Aorta (tissue), 5 donors: ENCODE measurements at places on chromosomes 2 and 18.
A peak's percentile ranks its signal among the peaks of the same experiment; 100 is the strongest.

GRCh38 chr2:75518638-75519465, 41.9 kb downstream of the EVA1A start:
- no peak for DNase-seq

DNA sequence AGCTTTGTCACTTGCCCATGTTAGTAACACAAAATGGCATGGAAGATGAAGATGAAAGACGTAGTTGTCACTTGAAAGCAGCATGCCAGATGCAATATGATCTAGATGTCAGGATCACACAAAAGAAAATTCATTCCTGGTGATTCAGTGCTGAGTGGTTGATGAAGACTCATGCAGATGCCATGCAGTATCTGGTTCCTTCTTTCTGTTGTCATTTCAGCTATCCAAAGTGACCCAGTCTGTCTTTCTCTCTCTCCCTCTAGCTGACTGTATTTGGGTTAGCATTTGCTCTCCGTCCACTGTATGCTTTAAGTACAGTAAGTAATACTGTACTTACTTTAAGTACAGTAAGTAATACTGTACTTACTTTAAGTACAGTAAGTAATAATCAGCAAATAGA, 50.4 kb downstream of the TTN start:
- DNase-seq = no peak

DNA sequence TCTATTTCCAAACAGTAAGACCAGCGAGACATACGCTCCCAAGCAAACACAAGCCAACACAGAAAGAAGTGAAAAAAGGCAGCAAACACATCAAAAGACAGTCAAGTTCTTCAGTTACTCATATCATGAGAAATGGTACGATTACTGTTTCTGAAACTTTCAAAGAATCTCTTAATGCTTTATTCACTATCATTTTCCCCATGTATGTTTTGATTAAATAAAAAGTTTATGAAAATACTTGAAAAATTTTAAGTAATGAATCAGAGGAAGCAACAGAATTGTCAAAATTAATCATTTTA, 114.9 kb downstream of the HDAC4 start:
- DNase-seq = no peak

- no peak for DNase-seq
These were observed 267.6 kb upstream of the LYPD1 start for GRCh38 chr2:132937629-132938028.

DNA sequence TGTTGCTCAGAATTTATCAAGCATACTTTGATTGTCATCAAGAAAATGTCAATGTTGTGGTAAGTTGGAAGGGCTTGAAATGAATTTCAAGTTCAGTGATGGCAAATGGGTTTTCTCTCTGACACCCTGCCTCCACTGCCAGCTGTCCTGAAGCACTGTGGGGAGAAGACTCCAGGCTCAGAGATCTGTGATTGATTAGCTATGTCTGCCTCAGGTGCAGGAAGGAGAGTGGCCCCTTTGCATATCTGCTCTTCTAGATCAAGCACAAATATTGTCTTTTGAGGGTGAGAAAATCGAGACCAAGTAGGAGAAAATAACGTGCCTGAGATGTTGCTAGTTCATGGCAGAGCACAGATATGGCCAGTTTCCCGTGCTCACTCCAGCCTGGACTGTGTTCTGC, 178.8 kb upstream of the GLI2 start:
- DNase-seq = no peak

DNA sequence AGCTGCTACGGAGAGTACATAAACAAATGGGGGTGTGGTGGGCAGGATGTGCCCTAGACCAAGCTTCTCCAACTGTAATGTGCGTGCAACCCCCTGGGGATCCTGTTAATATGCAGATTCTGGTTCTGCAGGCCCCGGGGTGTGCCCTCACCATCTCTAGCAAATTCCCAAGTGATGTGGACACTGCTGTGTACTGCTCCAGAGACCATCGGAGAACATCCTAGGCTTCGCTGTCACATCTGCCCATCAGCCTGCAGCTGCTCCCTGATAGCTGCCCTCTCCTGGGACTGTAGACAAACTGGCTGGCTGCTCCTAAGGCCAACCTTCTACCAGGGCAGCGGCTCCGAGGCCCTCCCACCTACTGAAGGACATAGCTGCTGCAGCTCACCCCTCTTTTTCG, 3.2 kb downstream of the HS1BP3 start:
- DNase-seq = peak; percentile 66

GRCh38 chr2:46874236-46874929, 41.2 kb downstream of the MCFD2 start:
- DNase-seq = peak; percentile 40

DNA sequence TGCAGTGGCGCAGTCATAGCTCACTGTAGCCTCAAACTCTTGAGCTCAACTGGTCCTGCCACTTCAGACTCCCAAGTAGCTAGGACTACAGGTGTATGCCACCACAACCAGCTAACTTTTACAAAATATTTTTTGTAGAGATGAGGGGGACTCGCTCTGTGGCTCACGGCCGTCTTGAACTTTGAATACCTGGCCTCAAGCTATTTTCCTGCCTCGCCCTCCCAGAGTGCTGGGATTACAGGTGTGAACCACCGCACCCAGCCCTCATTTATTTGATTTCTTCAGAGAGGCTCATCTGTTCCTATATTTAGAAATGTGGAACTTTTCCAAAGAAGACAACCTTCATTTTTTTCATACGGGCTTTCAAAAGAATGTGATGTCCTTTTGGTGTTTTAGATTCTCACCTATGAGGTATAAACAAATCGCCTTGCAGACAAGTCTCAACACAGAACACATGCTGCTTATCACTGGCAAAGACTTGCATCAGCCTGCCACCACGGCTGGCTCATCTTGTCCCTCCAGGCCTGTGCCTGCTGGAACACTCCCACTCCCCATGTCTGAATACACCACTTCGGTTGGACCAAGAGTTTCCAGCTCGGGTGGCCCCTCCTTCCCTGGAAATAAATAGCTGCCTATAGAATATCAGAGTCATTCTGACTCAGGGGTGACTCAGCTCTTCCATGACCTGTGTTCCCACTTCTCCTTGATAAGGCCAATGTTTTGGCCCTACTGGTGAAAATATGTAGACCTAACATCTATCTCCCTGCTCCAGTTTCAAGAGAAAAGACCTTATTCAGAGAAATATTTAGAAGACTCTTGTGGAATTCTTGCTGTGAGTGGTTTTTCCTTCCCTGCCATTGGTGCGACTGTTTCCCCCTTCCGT, 202.6 kb downstream of the TGIF1 start:
- DNase-seq = peak; percentile 84

DNA sequence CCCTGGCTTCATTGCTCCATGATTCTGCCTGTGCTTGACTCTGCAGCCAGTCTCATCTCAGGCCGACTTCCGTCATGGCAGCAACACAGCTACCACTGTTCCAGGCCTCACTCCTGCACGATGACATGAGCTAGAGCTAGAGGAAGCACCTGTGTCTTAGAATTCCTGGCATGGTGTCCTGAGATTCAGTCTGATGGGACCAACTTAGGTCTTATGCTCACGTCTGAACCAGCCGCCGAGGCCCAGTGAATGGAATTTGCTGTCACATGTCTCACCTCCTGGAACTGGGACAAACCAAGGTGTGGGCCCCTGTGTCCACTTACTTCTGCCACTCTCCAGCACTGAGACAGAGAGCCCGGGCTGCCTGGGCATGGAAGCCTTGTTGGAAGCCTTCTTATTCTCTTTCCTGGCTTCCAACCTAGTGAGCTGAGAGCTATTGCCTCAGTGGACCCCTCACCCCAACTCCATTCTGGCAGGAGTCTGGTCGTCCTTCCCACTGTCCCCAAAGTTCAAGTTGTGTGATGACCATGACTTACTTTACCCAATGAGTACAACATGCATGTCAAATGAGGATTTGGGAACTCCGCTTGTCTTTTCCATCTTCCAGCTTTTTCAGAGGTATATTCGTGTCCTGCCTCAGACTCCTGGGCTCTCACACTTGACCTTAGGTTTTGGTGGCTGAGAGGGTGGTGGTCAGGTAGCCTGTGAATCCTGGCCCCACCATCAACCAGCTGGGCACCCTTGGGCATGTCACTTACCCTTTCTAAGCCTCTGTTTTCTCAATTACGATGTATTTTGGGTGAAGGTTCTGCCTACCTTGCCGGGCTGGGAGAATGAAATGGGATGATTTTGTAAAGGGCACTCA, 39.1 kb upstream of the HS6ST1 start:
- DNase-seq = peak; percentile 57

DNA sequence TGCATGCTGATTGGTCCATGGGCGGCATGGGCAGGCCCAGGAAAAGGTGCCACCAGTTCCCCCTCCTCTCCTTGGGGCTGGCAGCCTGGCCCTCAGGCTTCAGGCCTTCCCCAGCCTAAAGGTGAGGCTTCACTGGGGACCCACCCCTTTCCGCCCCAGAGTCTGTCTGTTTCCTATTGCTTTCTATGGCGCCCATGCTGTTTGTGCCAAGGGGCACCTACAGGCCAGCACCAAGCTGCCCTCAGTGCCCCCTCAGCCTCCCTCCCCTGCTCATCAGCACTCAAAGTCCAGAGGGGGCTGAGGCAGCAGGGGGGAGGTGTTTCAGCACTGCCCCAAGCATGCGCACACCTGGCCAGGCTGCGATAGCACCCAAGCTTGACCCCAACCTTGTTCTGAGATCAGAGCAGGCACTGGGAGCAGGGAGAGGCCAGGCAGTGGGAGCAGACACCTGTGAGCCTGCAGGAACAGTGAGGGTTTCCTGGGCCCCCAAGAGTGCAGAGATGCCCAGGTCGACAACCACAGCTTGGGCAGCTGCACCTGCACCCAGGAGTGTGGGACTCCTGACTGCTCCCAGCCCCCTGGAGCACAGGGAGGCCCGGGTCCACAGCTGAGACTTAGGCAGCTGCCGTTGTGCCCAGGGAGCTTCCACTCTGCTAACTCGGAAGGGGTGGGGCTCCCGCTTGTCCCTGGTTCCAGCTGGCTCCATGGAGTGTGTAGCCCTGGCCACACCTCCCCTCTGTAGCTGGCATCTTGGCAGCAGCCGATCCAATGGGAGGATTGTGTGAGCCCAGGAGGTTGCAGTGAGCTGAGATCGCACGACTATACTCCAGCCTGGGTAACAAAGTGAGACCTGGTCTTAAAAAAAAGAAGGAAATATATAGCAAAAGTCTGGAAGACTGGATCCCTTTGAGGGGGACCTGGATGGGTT, 69.1 kb downstream of the NCAPH start:
- DNase-seq = peak; percentile 82

GRCh38 chr18:5393779-5394178, 98.3 kb upstream of the ZBTB14 start:
- DNase-seq = no peak

GRCh38 chr2:105150231-105150630, 91.3 kb upstream of the GPR45 start:
- no peak for DNase-seq

DNA sequence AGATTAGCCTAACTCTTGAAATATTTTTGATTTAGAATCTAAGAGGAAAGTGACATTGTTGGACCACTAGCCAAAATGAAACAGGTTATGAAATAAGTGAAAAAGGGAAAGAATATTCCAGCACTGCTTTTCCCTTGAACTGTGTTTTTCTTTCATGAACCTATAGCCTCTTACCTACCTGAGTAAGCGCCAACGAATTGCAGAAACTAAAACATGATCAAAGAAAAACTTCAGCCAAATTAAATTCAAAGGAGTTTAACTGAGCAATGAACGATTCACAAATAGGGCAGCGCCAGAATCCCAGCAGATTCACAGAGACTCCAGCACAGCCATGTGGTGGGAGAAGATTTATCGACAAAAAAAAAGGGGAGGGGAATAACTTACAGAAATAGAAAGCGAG, 518.6 kb downstream of the PIK3C3 start:
- DNase-seq = no peak

DNA sequence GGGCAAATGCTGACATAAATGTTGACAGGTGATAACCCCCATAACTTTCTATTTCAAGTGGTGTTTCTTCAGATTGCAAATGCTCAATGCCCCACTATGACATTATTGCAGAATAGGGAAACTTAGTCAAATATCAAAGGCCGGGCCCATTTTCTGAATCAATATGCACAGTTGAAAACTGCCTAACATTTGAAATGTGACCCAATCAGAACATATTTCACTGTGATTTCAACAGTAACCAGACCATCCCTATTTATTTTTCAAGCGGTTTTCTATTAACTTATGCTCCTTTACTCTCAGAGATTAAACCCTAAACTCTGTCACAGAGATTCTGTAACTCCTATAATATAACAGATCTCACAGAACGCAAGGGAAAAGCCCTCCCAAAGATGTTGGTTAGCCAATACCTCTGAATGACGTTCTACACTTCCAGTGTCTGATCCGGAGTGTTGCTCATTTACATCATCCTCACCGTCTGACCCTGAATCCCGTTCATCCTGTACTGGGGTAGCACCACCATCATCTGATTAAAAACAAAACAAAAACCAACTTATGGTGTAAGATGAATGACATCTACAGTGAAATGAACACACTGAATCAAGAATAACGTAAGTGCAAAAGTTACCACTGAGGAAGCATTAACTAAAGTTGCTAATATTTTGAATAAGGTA, 2.9 kb downstream of the IWS1 start:
- no peak for DNase-seq

DNA sequence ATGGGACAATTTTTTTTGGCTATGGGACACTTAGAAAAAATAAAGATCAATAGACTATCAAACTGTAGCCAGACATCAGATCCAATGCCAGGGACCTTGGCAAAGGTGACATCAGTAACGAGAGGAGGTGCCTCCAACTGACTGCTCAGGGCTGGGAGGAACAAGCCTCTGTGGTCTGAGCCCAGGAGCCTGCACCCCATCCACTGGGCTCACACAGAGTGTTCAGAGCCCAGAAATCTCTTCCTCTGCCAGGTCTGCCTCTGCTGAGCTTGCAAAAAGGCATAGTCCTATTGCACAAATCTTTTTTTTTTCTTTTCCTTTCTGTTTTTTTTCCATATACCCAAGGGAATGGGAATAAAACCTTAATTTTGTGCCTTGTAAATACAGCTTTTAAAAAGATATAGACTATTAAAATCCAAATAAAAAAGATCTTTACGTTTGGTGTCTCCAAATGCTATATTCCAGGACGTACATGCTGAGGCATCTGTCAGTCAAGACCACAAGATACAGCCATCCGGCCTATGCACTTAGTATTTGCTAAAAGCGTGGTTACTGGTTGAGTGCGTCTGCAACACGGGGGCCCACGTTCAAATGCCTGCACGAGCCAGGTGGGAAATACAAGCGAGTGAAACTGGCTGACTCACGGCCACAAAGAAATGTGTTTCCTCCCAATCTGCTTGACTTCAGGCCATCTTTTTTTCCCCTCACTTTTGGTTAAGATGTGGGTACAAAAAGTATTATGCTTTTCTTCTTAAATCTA, 7.8 kb upstream of the ARHGAP25 start:
- DNase-seq = no peak

DNA sequence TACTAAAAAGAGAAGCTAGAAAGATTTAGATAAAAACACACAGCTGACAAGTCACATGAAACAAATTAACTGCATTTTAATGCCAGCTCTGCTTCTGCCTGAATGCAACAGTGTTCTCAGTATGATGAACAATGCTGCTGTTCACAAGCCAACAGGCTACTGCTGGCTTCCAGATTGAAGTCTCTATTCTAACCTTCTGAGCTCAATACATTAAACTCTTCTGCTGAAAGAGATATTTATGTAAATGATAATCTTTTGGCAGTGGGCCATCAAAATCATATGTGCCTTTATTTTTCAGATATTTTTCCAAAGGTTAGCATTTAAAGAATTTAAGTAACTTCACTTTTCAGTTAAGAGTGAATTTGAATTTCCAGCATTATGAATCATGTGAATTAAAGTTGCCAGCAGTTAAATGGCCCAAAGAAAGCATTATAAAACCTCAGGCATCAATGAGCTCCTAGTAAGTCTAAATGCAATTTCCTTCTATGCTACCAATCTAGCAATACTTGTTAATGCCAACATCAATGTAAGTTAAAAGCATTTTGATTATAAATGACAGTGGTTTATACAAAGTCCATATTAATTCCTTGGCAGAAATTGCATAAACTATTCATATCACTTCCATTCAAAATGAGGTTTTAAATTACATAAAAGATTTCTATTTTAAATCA, 72.4 kb downstream of the ID2 start:
- no peak for DNase-seq
